K562 (cell line): ENCODE measurements at places on chromosomes 16 and 17. TPM values are rescaled to one million over a fixed set of nuclear protein-coding genes. Genes with fewer than 3 reads are reported as not detected.

DNA sequence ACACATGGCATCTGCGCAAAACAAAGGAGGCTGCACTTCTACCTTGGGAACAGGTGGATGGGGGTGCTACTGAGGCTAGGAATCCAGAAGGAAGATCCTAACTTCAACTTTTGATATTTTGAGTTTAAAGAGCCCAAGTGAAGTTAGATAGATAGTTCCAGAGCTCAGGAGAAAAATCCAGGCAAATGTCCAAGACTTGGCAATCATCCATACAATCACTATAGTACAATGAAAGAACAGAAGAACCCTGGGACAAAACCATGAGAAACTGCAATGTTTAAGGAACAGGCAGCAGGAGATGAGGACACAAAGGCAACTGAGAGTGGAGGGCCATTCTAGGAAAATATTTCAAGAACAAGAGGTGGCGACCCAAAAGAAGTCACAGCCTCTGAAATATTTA is 12.4 kb downstream of the CDYL2 start:
- no peak overlapping the region for H3K4me3 ChIP-seq
- no peaks in the 10 kb centered on the region for H3K36me3 ChIP-seq
- H3K27me3 ChIP-seq, result peaks cover 6% of the 10 kb centered on the region; the same call in 1 of the 3 replicates
- no peak overlapping the region for H3K27ac ChIP-seq

- H3K4me3 ChIP-seq, result no peak overlapping the region
- DNase-seq, result no peak
- H3K36me3 ChIP-seq, result peaks cover 94% of the 10 kb centered on the region; the same call in 2 of the 3 replicates
- no peaks in the 10 kb centered on the region for H3K27me3 ChIP-seq
Measured at GRCh38 chr17:48568499-48569239, 9.5 kb downstream of the HOXB4 start.

DNA sequence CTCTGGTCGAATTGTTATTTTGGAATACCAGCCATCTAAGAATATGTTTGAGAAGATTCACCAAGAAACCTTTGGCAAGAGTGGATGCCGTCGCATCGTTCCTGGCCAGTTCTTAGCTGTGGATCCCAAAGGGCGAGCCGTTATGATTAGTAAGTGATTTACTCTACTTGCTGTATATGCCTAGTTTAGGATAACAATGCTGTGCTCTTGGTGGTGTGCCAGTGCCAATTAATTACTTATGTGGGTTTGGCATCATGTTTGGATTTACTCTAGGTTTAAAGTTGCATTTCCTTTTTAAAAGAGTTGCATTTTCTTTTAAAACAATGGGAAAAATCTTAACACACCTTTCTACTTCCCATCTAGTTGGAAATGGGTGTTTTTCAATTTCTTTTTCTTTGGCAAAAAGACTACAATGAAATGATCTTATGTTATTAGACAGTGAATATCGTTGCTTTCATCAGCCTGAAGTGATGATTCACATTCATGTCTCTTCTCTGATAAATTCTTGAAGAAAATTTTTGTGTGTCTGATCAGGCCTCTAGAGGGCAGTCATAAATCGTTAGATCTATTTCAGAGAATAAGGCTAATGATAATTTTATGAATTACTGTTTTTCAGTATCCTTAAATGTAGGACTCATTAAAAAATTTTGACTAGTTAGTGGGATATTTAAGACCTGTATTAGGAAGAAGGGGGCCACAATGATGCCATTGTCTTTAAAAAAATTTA is 5.6 kb downstream of the SF3B3 start:
- H3K27me3 ChIP-seq, result no peaks in the 10 kb centered on the region
- H3K27ac ChIP-seq, result no peak overlapping the region; the same call in 2 of the 3 replicates
- H3K4me3 ChIP-seq, result no peak overlapping the region
- DNase-seq, result no peak

DNA sequence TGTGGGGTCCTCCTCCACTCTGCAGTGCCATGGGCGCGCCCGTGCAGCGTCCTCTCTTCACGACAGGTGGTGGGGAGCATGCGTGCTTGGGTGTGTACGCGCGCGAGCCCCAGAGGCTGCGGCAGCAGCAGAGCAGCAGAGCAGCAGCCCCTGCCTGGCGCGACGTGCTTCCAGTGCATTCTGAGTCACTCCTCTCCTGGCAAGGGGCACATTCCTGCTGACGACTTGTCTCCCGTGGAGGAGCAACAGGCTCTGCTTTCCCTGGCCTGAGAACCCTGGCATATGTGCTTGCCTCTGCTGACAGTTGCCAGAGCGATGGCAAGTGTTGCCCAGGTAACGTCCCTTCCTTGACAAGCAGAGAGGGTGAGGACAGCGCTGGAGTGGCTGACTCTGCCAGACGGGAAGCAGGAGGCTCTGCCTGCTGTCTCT is 133.8 kb upstream of the PLCG2 start:
- no peak overlapping the region for H3K4me3 ChIP-seq
- H3K27me3 ChIP-seq, result no peaks in the 10 kb centered on the region
- peaks cover 21% of the 10 kb centered on the region; the same call in 2 of the 3 replicates for H3K36me3 ChIP-seq
- H3K27ac ChIP-seq, result no peak overlapping the region
- H3K4me1 ChIP-seq, result peaks cover 9% of the 10 kb centered on the region; the same call in 2 of the 3 replicates

The TMEM238L gene
- not detected in 2 replicates for total RNA-seq

The PLXDC1 gene
- not detected in 2 replicates for total RNA-seq

The SNAI3 gene
- total RNA-seq, result 2.5 and 3.1 TPM in 2 replicates

The CRISPLD2 gene
- total RNA-seq, result 0.22 and 0.24 TPM in 2 replicates

The MEFV gene
- total RNA-seq, result not detected in 2 replicates

The RABEP2 gene
- 7.9 and 10.6 TPM in 2 replicates for total RNA-seq
